M059J (cell line): ENCODE measurements at places on chromosomes 11 and 22. TPM values are rescaled to one million over a fixed set of nuclear protein-coding genes. Genes with fewer than 3 reads are reported as not detected.

SCN4B gene
- 17.2 and 26.1 TPM in 2 replicates for total RNA-seq

GGA1 gene
- 11.7 and 21.8 TPM in 2 replicates for total RNA-seq

C11orf91 gene
- total RNA-seq = not detected in 2 replicates

IFITM1 gene
- total RNA-seq = 1,883 and 3,156 TPM in 2 replicates

TSSK2 gene
- total RNA-seq = not detected in 2 replicates

C11orf21 gene
- not detected in 2 replicates for total RNA-seq
